NCI-H748 treated with DMSO at 0.1 percent for 48 hours (cell line): ENCODE measurements at places on chromosomes 16 and 17.

DNA sequence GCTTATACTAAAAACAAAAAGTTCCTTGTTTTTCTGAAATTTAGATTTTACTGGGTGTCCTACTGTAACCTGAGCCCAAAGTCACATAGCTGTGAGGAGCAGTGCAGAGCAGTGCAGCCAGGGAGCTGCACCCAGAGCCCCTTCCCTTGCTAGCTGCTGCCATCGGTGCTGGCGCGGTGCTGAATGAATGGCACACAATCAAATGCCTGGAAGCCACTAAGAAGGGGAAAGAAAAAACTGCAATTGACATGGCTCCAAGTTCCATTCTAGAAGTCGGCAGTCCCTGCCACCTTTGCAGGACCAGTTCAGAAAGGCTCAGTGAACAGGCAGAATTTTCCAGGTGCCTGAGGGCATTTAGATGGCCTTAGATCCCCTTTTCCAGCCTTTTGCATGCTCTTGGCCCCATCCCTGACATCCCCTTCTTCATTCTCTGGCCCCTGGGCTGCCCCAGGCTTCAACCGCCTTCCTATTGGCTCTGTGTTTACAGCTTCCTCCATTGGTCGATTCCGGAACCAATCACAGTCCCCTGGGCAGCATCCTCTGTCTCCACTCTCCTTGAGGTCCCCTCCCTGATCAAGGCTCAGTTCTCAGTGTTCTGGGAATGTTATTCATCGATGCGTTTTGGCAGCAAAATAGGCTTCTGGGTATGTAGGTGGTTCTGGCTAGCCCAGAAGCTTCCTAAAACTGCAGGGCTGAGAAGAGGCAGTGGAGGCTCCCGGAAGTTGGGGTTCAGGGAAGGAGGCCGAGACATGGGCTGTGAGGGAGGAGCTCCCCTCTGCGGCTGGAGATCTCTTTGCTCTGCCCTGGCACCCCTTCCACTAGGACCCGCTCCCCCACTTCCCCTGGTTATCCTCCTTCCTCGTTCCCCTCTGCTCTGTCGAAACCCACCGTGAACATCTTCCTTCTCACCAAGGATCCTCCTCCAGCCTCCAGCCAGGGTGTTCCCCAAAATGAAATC lies 37.9 kb downstream of the ATP2C2 start:
- no peak for DNase-seq

- DNase-seq: no peak
These were observed 16.0 kb upstream of the LRRC75A start for GRCh38 chr17:16507918-16508533.

DNA sequence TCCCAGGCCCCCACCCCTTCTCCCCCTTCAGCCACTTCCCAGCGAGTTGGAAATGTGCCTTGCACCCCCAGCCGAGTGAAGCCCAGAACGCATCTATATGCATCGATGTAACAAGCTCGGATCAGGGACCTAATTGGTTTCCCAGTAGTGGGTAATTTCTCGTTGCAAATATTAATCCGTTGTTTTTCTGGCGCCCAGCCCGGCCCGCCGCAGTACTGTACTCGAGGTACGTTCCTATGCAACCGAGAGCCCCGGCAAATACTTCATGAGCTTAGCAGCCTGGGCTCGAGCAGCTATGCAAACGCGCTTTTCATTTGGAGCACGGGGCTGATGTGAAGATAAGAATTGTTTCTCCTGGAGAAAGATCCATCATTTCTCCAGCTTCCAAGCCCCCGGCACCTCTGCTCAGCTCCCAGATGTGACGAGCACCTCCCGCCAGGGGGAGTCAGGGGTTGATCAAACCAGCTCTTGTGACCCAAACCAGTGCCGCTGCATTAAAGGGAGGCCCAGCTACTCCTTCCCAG lies 229.8 kb downstream of the KATNIP start:
- DNase-seq: no peak

DNA sequence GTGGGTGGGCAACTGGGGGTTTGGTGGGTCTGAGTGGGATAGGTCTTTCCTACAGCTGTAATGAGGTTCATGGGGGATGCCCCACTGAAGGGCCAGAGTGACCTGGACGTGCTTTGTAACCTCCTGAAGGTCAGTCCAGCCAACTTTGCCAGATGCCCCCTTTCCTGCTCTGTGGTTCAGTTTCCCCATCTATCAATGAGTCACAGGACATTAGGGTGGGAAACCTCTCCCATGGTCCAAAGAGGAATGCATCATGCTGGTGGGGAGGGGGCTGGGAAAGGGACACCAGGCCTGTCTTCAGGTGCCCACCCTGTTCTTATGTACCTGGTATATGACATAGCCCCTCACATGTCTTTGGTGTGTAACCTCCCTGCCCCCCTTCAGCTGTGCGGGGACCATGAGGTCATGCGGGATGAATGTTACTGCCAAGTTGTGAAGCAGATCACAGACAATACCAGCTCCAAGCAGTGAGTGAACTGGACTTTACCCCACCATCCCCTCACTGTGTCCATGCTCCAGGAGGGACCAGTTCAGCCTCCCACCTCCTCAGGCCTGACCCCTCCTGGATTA lies 24.0 kb upstream of the ALKBH5 start:
- no peak for DNase-seq

GRCh38 chr17:41814195-41814594 lies 1.4 kb downstream of the FKBP10 start:
- DNase-seq: no peak

- DNase-seq: no peak
These were observed 764 bp upstream of the SLC6A4 start for GRCh38 chr17:30236297-30236624.

- no peak for DNase-seq
These were observed 54.6 kb downstream of the LMF1 start for GRCh38 chr16:916035-916799.

GRCh38 chr16:2152695-2153506 lies 2.7 kb upstream of the TRAF7 start:
- no peak for DNase-seq
